ENCODE measurements at places on chromosomes 7 and 10.

DNA sequence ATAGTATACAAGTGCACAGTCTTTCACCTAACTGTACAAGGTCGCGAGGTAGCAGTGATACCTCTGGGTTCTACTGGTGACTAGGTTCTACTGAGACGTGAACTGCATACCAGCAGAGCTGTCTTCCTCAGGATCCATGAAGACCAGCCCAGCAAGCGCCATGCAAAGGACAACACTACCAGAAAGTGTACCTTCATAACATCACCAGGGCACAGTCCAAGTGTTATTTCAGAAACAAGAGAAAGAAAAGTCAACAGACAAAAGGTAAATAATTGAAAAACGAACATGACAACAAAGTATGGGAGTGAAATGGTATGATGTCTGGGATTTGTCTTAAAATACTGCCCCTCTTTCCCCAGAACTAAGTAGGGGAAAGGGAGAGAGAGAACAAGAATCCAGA is 141.1 kb upstream of the ASAH2 start:
- no peaks in the 10 kb centered on the region for H3K4me1 ChIP-seq
- no peak overlapping the region for H3K27ac ChIP-seq
- no peak for DNase-seq
- no peaks in the 10 kb centered on the region for H3K27me3 ChIP-seq
- no peak overlapping the region for H3K4me3 ChIP-seq

GRCh38 chr7:116553168-116553964 is 28.5 kb downstream of the CAV1 start:
- no peak for DNase-seq
- H3K4me1 ChIP-seq: no peaks in the 10 kb centered on the region
- no peak overlapping the region for H3K27ac ChIP-seq
- no peaks in the 10 kb centered on the region for H3K27me3 ChIP-seq

GRCh38 chr10:77741746-77742145 is 104.1 kb upstream of the KCNMA1 start:
- H3K27ac ChIP-seq: no peak overlapping the region
- no peak for DNase-seq
- H3K36me3 ChIP-seq: no peaks in the 10 kb centered on the region
- H3K27me3 ChIP-seq: no peaks in the 10 kb centered on the region
- no peaks in the 10 kb centered on the region for H3K4me1 ChIP-seq
- no peak overlapping the region for H3K4me3 ChIP-seq

DNA sequence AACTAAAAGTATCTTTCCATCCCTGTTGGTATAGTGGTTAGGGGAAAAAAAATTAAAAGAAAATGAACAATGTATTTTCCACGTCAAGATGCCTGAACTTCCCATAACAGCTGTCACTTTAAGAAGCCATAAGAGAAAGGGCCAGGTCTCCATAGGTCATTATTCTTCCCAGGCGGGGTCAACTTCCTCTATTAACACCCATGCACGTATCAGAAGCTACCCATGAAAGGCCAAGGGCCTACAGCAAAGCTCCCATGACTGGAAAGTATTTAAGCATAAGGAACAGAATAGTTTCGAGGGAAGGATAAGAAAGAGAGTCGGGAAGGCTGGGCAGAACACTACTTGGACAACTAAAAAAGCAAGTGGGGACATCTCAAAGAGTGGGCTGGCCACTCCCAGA is 40.1 kb downstream of the RBM28 start:
- H3K36me3 ChIP-seq: peaks cover 12% of the 10 kb centered on the region
- H3K27ac ChIP-seq: no peak overlapping the region
- no peaks in the 10 kb centered on the region for H3K27me3 ChIP-seq
- no peak for DNase-seq
- H3K4me3 ChIP-seq: no peak overlapping the region

- H3K36me3 ChIP-seq: no peaks in the 10 kb centered on the region
- H3K27me3 ChIP-seq: no peaks in the 10 kb centered on the region
- no peaks in the 10 kb centered on the region for H3K4me1 ChIP-seq
- no peak for DNase-seq
Observed at GRCh38 chr10:28840202-28840601, 162.9 kb downstream of the BAMBI start.

- DNase-seq: no peak
- H3K27ac ChIP-seq: no peak overlapping the region
- no peaks in the 10 kb centered on the region for H3K36me3 ChIP-seq
- H3K4me1 ChIP-seq: no peaks in the 10 kb centered on the region
- H3K4me3 ChIP-seq: no peak overlapping the region
Observed at GRCh38 chr10:128729910-128730420, 603.7 kb upstream of the MKI67 start.

DNA sequence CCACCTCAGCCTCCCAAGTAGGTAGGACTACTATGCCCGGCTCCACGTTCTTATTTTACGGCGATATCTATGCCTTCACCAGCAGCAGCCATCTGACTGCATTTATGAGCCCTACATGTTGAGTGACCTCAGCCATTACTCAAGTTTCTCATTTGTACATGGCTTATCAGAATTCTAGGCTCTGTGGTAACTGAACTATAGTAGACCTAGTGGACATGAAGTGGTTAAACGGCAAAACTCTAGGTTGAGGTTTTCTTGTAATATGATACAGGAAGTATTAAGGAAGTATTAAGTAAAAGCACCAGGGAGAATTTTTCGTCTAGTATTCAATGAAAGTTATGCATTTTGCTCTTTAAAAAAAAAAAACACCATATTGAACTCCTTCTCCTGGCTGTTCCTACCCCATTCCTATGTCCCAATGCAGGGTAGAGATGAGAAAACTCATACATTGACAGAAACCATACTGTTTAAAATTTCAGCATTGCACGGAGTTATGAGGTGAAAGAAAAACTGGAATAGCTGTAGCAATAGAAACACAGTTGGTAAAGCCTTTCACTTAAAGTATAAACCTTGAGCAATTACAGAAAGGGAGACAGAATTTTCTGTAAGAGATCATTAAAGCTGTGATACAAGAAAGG is 39.8 kb upstream of the EPC1 start:
- DNase-seq: no peak
- no peaks in the 10 kb centered on the region for H3K4me1 ChIP-seq
- H3K27me3 ChIP-seq: no peaks in the 10 kb centered on the region
- H3K4me3 ChIP-seq: no peak overlapping the region

DNA sequence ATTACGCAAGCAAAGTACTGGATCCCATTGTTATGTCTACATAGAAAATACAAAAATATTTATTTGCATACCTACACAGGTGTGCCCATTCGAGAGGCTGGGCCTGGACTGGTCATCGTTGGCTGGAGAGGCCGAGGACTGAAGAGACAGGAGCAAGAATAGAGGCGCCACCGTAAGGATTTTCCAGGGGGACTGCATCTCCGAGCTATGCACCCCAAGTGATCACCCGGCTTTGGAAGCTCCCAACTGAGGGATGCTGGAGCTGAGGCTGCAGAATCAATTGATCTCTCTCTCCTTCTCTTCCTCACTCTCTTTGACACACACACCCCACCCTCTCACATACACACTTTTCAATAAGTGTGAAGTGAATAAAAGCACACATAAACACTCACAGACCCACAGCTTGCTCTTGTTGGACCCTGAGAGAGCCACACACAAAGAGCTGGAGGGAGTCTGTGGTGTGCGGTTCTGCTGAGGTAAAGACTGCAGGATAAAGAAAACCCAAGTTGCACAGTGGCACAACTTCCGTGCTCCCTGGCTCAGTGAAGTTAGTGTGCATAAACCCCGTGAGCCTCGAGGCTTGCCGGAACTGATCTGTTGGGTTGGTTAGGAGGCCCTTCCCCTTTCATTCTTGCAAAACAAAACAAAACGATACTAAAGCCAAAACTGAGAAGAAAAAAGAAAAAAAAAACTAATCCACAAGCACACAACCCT is at the start of gene AOAH:
Gene AOAH, minus strand, starts transcription at position 544 of the 714 bp plus-strand sequence. Its CDS starts 346 bp downstream, at position 198.
- H3K27me3 ChIP-seq: no peaks in the 10 kb centered on the region
- no peaks in the 10 kb centered on the region for H3K4me1 ChIP-seq
- no peaks in the 10 kb centered on the region for H3K36me3 ChIP-seq
- H3K4me3 ChIP-seq: no peak within 1 kb of the TSS

DNA sequence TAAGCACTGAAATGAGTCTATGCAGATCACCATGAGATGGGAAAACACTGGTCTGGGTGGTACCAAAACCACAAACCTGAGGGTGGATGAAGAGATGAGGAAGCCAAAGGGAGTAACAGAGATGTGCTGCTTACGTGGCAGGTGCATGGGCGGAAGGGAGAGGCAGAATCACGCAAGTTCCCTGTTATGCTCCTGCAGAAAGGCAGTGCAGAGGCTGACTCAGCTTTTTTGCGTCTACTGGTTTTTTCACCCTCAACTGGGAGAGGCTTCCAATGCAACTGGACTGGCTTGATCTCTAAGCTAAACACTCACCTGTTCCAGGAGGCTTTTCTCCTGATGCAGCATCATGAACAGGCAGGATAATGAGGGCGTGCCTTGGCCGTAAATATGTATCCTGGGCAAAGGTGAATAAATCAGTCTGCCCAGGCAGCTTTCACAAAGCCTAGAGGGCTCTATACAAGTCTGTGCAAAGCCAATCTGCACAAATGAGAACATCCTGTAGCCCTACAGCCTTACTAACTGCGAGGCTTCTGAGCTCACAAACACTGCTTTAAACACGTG is 95.4 kb upstream of the AFAP1L2 start:
- H3K27ac ChIP-seq: no peak overlapping the region
- no peaks in the 10 kb centered on the region for H3K4me1 ChIP-seq
- no peaks in the 10 kb centered on the region for H3K27me3 ChIP-seq
- H3K4me3 ChIP-seq: no peak overlapping the region
- no peaks in the 10 kb centered on the region for H3K36me3 ChIP-seq

GRCh38 chr10:22473459-22473858 is 128.2 kb downstream of the SPAG6 start:
- H3K27me3 ChIP-seq: peaks cover 42% of the 10 kb centered on the region
- H3K36me3 ChIP-seq: no peaks in the 10 kb centered on the region
- no peak overlapping the region for H3K4me3 ChIP-seq
- no peak overlapping the region for H3K27ac ChIP-seq
- no peaks in the 10 kb centered on the region for H3K4me1 ChIP-seq
